Activated CD8-positive, alpha-beta memory T cell treated with anti-CD3 and anti-CD28 coated beads for 1 hour (primary cell): ENCODE measurements at places on chromosomes 13 and 19.

GRCh38 chr13:38967446-38967845 lies 23.2 kb downstream of the STOML3 start:
- DNase-seq: no peak

DNA sequence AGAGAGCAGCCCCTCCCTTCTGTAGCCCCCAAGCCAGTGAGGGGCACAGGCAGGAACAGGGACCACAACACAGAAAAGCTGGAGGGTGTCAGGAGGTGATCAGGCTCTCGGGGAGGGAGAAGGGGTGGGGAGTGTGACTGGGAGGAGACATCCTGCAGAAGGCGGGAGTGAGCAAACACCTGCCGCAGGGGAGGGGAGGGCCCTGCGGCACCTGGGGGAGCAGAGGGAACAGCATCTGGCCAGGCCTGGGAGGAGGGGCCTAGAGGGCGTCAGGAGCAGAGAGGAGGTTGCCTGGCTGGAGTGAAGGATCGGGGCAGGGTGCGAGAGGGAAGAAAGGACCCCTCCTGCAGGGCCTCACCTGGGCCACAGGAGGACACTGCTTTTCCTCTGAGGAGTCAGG lies 4.2 kb downstream of the KLK3 start:
- DNase-seq: no peak

DNA sequence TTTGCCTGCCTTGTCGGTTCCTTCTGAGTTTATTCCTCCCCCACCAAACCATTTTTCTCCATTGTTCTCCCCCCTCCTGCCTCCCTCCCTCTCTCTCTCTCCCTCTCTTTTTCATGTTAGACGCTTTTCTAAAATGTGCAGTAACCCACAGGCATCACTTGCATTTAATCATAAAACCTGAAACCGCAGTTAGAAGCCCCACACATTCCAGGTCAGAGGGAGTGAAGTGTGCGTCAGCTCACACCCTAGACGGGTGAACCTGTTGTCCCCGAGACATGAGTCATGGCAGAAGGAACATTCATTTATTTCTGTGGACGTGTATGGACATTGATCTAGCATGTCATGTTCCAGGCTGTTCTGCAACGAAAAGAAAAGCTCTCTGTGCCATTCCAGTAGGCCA lies 19.9 kb downstream of the ONECUT3 start:
- DNase-seq: no peak

DNA sequence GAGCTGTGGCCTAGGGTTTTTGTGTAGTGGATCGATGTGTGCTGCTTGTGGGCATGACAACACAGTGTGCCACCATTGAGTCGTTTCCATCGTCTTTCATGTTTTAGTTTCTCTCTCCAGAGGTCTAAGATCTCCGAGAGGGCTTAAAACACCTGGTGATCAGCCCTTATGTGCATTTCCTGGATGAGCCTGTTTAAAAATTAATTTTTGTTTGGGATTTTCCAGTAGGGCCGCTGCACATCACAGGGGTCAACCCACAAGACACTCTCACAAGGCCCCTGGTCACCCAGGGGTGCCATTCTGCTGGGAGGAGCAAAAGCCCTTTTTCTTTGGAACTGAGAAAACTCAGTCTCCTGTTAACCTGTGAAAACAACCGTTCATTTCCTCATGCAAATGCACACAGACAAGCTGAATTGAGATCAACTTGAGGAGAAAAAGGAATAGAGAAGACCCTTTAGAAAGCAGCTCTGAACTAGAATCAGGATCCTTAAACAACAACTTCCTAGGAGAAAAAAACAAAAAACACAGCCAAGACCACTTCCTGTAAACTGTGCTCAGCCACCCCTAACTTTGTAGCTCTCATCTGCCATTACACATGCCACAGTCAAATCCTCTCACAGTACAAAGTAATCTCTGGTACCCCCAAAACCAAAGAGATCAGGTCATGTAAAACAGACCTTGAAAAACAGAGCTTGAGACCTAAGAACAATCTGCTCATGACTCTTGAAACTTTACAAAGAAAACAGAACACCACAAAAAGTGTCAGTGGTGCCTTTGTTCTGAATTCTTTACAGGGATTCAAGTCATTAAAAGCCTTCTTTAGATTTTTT lies 8.3 kb upstream of the MTRF1 start:
- no peak for DNase-seq

DNA sequence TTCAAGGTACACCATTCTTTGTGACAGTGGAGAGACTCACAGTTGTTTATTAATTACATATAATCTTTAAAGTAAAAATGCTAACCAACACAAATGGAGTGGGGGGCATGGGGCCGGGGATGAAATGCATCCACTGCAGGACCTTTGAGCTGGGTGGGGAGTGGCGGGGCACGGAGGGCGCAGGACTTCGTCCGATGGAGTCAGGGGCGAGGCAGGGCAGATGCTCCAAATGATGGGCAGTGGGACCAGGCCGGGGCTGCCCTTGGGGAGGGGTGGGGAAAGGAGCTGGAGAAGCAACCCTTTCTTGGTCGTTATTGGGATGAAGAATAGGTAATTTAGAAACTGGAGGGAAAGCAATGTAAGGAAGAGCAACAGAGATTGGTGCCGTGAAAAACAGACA lies 220.0 kb downstream of the TEX29 start:
- DNase-seq: no peak

- DNase-seq: no peak
These were observed 354.9 kb downstream of the PCDH9 start for GRCh38 chr13:66875264-66875663.

GRCh38 chr19:28878862-28879566 lies 333.9 kb downstream of the UQCRFS1 start:
- DNase-seq: peak; percentile 6

DNA sequence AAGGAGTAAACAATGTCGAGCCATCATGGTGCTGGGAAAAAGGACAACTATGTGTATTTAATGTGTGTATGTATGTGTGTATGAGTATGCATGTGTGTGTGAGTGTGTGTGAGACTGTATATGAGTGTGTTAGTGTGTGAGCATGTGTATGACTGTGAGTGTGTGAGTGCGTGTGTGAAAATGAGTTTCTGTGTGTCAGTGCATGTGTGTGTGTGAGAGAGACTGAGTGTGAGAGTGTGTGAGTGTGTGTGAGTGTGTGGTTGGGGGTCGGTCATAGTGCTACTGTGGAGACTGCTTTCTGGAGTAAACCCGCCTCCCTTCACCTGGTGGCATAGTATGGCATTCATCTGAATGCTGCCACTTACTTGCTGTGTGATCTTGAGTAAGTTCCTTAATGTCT lies 567.4 kb downstream of the FGF9 start:
- no peak for DNase-seq

DNA sequence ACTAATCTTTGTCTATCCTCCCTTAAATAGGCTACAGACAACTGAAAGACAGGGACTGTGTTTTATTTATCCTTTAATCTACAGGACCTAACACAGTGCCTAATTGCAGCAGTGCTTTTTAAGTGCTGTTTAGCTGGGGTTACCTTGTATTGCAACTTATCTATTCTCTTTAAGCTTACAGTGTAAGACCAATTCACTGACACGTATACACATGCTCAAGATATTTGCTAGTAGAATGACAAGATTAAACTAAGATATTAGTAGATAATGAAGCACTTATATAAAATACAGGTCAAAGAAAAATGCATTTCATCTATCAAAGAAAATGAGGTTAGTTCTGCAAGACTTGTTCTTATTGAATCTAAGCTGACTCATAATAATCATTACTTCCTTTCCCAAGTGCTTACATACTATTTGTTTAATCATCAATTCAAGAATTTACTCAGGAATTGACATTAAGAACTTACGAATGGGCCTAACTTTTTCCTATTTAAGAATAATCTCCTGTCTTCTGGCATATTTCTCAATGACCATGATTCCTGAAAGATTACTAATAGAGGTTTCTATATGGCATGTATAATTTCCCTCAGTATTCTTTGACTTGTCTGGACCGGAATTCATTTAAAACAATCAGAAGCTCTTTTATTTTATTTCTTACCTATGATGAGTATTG lies 75.8 kb upstream of the MAB21L1 start:
- DNase-seq: no peak

- DNase-seq: no peak
These were observed 42.0 kb downstream of the CAPN12 start for GRCh38 chr19:38702278-38702677.

DNA sequence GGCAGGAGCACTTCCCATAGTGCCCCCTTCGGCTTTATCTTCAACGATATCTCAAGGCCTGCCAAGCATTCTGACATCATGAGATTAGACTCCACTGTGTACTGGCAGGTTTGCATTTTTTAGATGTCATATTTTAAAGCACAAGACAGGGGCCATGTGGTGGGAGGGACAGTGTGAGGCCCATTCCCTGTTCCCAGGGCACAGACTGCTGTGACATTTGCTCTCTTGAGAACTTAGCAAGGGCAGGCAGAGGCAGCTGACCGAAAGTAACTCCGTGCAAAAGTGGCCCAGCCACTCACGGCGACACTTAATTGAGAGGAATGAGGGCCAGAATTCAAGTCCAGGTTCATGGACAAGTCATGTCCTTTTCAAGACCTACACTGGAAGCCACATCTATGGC lies 201.8 kb downstream of the COL4A1 start:
- DNase-seq: no peak

- DNase-seq: no peak
These were observed 477 bp downstream of the PIP5K1C start for GRCh38 chr19:3699741-3700241.

DNA sequence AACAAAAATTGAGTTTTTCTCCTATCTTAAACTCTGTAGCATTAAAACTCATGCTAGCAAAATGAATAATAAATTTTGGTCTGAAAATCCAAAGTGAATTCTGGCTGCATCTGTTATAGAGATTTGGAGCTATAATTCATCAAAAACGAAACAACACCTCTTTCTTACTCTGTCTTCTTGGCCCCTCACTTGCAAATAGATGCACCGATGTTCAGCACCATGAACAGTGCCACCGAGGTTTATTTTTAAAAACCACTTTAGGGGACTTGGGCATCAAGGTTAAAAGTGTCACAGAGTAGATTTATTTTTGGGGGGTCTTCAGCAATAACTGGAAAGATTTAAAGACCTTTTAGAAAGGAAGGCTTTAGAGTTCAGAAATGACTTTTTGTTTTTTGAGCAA lies 26.1 kb upstream of the EID2 start:
- no peak for DNase-seq

- no peak for DNase-seq
These were observed 13.1 kb downstream of the HNRNPM start for GRCh38 chr19:8457827-8458226.

DNA sequence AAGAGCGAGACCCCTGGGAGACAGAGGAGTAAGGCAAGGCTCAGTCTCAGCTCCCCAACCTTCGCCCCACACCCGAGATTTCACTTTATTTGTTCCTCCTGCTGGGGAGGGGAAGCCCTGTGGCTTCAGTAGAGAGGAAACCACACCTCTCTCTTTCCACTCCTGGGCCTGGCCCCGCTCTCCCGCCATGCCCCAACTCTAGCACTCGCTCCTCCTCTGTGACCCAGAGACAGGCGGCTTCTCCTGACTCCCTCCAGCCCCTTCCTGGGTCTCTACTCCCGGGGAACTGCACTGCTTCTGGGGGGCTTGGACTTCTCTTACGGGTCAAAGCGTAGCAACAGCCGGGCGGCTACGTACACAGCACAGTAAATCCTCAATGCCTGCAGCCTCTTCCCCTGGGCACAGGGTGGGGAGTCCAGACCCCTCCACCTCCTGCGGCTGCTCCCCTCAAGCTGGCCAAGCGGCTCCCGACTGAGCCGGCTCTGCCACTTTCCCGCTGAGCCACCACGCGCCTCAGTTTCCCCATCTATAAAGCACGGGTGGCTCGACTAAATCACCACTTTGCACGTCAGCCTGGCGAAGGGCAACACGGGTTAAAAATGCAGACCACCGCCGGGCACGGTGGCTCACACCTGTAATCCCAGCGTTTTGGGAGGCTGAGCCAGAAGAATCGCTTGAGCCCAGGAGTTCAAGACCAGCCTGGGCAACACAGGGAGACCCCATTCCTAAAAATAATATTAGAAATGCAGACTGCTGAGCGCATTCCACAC lies 1.4 kb downstream of the RNF126 start:
- no peak for DNase-seq

DNA sequence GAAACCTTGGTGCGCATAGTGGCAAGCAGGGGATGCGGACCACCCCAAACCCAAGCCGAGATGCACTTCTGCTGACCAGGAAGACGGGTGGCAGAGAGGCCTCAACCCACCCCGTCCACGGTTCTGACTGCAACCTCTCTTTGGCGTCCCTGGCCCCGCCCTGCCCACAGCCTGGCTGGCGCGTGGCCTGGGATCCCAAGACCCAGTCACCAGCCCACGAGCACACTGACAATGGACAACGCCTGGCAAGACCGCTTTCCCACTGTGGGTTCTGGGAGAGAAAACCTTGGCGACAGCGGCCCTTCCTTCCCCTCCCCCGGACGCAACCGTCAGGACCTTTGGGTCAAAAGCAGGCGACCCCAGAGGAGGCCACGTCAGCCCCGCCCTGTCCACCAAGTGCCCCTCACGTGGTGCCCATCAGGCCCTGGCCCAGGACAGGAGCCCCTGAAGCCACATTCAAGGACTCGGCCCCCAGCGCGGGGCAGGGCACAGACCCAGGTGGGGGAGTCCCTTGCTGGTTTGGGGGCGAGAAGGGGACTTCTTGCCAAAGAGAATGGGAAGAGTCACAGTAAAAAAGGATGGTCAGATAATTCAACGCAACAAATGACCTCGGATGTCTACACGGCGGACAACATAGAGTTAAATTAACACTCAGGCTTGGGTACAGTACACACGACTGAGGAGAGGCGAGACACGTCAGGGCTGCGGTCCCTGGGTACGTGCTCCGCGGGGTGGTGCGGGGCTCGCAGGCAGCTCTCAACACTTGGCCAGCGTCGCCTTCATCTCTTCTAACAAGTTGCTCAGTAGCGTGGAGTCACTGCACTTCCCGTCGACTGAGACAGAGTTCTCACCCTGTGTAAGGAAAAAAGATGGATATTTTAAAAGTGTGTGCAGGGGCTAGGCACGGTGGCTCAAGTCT lies 5.0 kb downstream of the IZUMO4 start:
- DNase-seq: no peak

GRCh38 chr19:28169168-28169887 lies 1043.6 kb downstream of the UQCRFS1 start:
- DNase-seq: no peak

GRCh38 chr19:50666346-50667176 lies 17.3 kb downstream of the C19orf81 start:
- DNase-seq: no peak

- no peak for DNase-seq
These were observed 11.8 kb downstream of the PPP1R37 start for GRCh38 chr19:45104658-45105349.

- DNase-seq: no peak
These were observed 114.6 kb upstream of the VSTM2B start for GRCh38 chr19:29411113-29411581.

- no peak for DNase-seq
These were observed 629.7 kb downstream of the LIG4 start for GRCh38 chr13:107585469-107586180.

- no peak for DNase-seq
These were observed 9.9 kb downstream of the FRY start for GRCh38 chr13:32041429-32041828.

GRCh38 chr13:106383791-106384190 lies 151.7 kb downstream of the EFNB2 start:
- DNase-seq: no peak

DNA sequence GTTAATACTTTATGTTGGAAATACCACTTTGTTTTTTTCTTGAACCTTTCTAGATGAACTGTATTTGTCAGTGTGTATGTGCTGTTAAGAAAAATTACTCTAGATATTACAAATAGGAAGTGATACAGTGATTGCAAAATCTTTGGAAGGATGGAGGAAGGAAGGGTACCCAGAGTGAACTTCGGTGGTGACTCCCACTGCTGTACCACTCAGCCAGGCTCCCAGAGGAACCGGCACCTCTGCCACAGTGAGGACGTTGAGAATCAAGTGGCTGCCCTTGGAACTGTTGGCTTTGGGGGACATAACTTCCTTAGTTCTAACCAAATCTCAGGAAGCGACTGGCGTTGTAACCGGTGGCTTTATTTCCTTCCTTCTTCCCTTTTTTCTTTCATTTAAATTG lies 184.7 kb downstream of the PCCA start:
- DNase-seq: no peak
